ENCODE measurements at places on chromosomes 1 and 21.
A peak's percentile ranks its signal among the peaks of the same experiment; 100 is the strongest.

DNA sequence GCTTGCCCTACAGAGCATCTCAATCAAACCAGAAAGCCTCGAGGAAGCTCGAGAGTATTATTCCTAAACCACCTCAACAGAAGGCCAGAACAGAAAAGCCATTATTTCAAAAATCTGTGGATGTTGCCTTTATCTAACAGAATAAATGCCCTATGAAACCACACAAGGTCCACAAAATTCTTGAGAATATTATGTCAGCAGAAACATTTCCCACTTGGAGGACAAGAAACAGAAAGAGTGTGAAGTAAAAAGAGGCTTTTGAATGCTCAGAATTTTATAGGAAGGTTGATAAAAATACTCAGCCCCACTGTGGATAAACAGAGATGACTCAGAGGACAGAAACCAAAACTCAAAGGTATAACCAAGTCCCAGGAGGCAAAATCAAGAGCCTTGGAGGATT is 146.4 kb upstream of the LRRC7 start:
- DNase-seq: no peak

GRCh38 chr1:182120411-182121258 is 59.1 kb upstream of the ZNF648 start:
- DNase-seq: no peak

GRCh38 chr1:11783556-11783955 is 21.6 kb downstream of the C1orf167 start:
- no peak for DNase-seq

DNA sequence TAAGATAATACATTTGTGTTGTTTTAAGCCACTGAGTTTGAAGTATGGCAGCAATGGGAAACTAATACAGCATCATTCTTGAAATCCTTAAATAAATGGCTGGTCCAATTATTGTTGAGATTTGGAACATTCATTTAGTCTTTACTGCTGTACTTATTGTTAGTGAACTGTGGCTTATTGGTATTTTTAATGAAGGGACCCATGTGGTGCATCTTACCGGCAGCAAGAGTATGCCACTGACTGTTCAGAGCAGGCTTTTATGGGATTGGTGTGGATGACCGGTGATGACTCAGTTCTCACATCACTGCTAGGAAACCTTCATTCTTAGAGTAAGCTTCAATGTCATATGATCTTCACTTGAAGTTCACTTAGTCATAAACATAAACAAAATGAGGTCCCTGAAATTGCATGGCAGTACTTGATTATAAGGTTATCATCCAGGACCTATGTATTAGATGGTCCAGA is 31.5 kb downstream of the PRKAA2 start:
- no peak for DNase-seq

DNA sequence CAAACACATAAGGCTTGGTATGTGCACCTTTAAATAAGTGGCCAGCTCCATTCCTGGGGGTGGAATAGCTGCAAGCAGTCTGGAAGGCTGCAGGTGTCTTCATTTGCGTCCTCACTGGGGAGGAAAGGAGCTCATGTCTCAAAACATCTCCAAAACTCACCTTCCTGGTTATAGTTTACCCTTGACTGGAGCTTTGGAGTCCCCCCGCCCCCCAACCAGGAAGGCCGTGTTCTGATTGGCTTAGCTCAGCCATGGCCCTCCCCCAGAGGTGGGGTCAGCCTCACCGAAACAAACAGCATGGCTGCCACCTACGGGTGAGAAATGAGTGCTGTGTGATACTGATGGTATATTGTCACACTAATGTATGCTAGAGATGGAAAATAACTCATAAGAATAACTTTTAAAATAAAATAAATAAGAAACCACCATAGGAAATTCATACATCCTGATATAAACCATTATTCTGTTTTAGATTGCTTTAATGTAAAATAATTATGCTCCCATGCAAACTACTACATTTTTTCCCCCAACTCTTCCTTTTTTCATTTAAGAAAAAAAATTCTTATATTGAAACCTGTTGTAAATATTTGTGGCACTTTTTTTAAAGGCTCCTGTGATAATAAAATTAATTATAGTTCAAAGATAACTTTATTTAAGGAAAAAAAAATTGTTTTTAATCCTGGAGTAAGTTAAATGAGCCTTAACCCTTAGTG is 90.8 kb downstream of the ZP4 start:
- DNase-seq: peak; percentile 47

GRCh38 chr1:14435368-14436023 is 163.0 kb upstream of the KAZN start:
- DNase-seq: no peak

- no peak for DNase-seq
Observed at GRCh38 chr1:212684521-212685090, 15.0 kb downstream of the BATF3 start.

- DNase-seq: no peak
Observed at GRCh38 chr1:239955431-239955830, 136.3 kb upstream of the FMN2 start.
